Aorta (tissue), 5 donors: ENCODE measurements at places on chromosomes 12 and 14. TPM values are rescaled to one million over a fixed set of nuclear protein-coding genes. Genes with fewer than 3 reads are reported as not detected.
A peak's percentile ranks its signal among the peaks of the same experiment; 100 is the strongest.

DNA sequence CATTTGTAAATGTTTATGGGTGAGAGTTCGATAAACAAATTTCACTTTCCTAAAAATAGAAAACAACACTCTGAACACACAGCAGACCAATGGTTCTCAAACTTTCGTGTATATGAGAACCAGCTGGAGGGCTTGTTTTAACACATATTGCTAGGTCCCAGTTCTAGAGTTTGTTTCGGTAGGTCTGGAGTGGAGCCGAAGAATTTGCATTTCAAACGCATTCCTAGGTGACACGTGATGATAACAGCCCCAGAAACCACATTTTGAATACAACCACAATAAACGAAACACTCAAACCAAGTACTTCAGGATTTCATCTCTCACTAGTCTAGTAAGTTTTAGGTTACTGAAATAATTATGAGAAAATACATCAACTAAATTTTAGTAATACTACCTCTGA, 17.1 kb downstream of the SEC23A start:
- no peak for DNase-seq

FOXA1 gene
- not detected for total RNA-seq

GRCh38 chr12:87529413-87529812, 499.8 kb downstream of the C12orf50 start:
- DNase-seq, result no peak

WNT5B gene
- 4.2 TPM for total RNA-seq

DNA sequence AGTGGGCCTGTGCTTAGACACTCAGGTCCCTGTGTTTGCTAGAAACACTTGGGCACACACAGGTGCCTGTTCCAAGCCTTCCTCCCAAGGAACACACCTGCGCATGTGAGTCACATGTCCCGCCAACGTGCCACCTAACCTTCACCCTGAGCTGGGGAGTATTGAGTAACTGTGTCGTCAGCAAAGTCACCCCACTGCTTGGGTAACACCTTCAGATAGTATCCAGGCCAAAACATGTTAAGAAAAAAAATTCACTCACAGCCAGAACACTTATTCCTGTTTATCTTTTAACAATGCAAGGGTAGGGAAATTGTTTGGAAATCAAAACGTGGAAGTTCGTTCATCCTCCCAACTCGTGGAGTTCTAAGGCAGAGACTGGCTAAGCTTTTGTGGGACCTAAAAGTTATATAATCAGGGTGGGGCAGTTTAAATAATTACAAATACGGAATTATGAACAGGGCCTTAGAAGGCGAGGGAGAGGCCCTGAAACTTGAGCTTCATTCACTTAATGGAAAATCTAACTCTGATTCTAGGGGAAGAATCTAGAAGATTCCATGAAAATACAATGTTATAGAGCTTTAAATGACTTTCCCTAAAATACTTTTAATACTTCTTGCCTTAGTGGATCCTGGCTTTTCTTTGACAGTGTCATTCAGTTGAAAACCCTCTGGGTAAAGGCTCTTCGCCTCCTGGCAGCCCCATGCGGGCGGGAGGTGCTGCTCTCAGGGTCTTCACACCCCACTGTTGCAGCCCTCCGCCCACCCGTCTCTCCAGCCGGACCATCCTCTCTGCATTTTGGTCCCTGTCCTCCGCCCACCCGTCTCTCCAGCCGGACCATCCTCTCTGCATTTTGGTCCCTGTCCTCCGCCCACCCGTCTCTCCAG, 30.3 kb upstream of the ADIPOR2 start:
- DNase-seq, result no peak

GRCh38 chr12:106001837-106002218, 136.9 kb downstream of the NUAK1 start:
- DNase-seq, result no peak

PCED1B gene
- 11.0 TPM for total RNA-seq

DNA sequence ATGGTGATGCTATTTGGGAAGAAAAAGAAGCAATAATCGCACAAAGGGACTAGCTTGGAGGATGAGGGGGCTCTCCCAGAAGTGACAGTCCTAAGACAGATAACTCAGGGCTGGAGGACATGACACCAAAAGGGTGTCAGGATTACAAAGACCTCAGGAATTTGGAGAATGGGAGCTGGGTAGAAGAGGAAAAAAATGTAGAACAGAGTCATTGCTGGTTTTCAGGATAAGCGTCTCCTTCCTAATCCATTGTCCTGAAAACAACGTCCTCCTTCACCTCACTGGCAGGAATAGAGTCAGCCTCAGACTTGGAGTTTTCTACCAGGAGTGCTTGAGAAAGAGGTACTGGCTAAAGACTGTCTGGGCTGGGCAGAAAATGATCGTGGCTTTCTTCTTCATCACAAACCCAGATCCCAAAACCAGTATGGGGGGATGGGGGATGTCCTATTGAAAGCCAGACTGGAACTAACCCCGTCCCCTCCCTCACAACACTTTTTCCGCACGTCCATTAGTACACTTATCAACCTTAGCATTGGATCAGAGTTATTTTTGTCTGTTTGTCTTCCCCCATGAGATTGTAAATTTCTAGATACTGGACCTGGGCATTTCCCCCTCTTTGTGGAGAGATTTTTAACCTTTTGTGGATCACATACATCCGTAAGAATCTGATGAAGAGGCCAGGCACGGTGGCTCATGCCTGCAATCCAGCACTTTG, 14.3 kb downstream of the B4GALNT3 start:
- no peak for DNase-seq

DNA sequence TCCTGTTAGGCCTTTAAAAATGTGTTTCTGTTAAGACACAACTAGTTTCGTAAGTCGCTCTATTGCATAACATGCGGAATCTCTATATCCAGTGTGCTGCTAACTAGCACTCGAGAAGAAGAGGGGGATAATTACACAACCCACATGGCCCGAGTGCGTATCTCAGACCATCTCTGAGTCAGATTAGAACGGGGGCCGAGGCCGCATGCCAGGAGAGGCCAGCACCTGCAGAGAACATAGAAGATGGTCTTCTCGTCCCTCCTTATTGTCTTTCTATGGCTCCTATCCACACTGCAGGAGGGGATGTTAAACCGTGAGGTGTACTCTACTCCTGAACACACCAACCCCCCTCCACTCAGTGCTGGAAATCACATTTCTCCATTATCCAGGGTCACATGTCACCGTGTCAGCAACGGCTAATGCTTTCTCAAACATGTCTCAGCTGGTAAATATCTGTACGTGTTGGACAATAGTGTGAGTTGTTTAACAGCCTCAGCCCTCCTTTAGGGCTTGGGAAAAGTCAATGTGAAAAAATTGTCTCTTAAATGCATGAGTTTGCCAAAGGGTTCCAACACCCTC, 56.3 kb downstream of the CCDC88C start:
- DNase-seq, result peak; percentile 54

TAS2R9 gene
- not detected for total RNA-seq

DNA sequence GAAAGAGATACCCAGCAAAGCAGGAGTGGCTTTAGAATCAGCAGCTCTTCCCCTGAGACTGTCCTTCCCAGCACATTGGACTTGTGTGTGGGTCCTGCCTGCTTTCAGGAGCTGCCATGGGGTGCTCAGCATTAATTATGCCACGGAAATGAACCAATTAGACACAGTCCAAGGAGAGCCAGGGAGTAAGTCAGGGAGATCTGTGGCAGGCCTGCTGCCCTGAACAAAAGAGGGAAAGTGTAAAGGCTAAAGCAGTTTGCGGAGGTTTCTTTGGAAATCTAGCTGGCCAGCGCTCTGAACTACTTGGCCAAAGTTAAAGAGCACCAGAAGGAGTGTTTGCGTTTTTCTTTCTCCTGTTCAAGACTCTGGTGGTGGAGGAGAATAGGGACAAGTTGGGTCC, 65.7 kb upstream of the SRSF5 start:
- DNase-seq, result no peak

- no peak for DNase-seq
These were observed 10.9 kb upstream of the TFCP2 start for GRCh38 chr12:51183816-51184215.

GPR137C gene
- total RNA-seq, result 1.7 TPM

GRCh38 chr12:33786532-33786931, 235.8 kb upstream of the ALG10 start:
- DNase-seq, result no peak

DNA sequence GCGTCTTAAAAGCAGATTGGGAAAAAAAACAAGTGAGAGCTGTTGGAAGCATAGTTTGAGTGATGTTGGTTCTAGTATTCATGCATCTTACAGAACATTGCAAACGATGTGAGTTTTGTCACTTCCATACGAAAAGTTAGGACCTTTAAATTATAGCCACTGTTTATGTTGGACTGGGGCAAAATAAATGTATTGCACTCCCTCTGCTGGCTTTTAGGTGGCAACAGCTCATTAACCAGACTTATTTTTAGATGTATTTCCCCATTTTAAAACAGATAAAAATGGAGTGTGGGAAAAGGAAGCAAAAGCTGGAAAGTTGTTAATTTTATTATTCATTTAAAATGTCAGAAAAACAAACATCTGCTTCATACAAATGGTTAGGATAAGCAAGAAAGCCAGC, 111.9 kb downstream of the LGR5 start:
- DNase-seq, result no peak

GRCh38 chr12:102061560-102062418, at the start of gene WASHC3:
TSS of gene WASHC3 (minus strand) at chr12:102061991. CDS start at chr12:102061962, 29 bp downstream.
- DNase-seq, result peak; percentile 99

DNA sequence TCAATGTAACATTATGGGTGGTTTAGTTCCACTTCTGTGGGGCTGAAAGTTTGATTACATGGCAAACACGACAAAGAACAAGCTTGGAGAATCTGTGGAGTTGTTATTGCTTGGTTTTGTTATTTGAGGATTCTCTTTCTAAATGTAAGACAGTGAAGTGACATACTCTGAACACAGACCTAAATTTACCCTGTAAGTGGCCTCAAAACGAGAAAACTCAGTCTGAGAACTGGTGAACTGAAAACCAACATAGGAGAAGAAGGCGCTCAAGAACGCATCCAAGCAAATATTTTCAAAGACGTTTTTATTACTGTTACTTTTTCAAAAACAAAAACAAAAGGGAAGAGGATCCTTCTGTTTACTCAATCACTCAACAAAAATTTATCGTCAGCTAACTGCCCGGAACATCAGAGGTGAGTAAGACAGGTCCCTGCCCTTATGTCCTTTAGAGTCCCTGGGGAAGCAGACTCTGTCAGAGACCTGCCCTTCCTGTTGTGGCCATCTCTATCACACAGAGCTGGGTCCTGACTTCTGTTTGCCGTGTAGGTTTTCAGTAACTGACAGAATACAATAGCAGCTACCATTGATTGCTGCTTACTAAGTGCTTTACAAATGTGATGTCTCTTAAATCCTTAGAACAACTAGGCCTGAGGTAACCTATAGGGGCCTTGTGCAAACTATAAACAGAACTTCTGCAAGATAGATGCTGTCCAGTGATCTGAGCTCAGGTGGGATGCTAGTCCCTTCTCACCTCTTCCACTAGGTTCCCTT, 79.3 kb upstream of the C12orf71 start:
- DNase-seq, result no peak

IFI27L2 gene
- 55.8 TPM for total RNA-seq

DNA sequence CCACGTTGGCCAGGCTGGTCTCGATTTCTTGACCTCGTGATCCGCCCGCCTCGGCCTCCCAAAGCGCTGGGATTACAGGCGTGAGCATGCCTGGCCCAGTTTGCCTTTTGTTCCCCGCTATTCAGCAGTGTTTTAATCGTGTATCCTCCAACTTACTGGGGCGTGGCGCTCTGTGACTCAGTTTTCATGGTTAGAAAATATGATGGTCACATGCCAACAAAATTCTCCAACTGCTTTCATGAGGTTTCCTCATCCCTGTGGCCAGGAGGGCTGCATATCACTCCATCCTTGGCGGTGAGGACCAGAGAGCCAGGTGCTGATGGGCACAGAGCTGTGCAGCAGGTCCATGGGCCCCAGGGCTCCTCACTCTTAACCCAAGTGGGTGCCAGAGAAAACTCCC, 33.0 kb upstream of the PRMT8 start:
- DNase-seq, result no peak

DNA sequence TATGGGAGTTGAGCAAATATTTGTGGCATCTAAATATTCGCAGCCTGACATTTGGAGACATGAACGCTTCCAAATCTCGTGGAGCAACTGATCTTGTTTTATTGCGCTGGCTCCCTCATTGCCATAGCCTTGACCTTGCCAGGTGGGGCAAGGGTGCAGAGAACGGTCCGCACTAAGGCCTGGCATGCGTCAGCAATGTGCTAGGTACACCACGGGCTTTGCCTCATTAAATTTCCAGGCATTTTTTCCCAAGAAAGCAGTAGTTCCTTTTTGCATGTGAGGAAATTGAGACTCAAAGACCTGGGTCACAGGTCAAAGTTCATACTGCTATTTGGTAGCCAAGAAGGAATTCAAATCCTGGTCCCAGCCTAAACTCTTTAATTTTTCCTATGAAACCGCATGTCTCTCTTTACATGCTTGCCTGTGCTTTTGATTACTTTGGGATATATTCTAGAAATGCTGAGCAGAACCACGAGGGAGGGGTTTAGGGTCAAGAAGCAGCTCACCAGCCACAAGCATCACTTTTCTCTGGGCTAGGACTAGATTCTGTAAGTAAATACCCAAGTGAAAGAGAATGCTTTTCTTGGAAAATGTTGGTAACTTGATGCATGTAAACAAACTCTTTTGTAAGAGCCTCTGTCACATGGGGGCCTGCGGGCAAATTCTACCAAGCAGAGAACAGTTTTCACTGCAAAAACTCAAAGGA, 891.6 kb downstream of the VRK1 start:
- no peak for DNase-seq

CDC42BPB gene
- total RNA-seq, result 95.8 TPM

DNA sequence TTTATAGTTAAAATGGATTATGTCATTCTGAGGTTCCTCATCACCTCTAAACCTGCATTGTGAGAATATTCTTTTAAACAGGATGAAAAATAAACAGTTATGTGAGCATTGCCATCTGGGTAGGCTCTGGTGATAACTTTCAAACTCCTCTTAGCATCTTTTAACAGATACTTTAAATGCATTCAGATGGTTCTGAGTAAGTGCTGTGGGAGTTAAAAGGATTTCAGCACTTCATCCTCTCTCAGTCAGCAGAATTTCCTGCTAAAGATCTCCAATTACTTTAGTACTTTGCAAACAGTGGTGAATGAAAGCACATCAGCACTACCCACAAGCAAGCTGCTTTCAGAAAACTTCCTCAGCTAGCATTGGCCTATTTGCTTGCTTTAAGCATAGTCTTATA, 59.3 kb upstream of the TMTC1 start:
- DNase-seq, result no peak

DNA sequence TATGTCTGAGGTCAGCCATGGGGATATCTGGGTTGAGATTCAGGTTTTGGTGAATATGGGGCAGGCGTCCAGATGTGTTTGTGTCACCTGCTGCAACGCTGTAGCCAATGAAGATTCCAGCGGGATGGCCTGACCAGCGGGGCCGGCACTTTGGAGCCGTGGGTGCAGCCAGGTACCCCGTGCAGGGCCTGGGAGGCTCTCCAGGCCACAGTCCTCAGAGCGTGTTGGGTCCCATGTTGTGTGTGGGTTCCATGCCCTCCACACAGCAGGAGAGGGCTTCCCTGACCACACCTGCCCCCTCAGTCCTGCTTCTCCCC, 2.8 kb upstream of the TEX22 start:
- DNase-seq, result no peak
